ENCODE measurements at places on chromosomes 11 and 22. TPM values are rescaled to one million over a fixed set of nuclear protein-coding genes. Genes with fewer than 3 reads are reported as not detected.

The SLC22A9 gene
- total RNA-seq, result not detected

The C1QTNF5 gene
- total RNA-seq, result 24.6 TPM

The TUBA8 gene
- 5.2 TPM for total RNA-seq

The OR56A3 gene
- total RNA-seq, result not detected

The CBLIF gene
- not detected for total RNA-seq

DNA sequence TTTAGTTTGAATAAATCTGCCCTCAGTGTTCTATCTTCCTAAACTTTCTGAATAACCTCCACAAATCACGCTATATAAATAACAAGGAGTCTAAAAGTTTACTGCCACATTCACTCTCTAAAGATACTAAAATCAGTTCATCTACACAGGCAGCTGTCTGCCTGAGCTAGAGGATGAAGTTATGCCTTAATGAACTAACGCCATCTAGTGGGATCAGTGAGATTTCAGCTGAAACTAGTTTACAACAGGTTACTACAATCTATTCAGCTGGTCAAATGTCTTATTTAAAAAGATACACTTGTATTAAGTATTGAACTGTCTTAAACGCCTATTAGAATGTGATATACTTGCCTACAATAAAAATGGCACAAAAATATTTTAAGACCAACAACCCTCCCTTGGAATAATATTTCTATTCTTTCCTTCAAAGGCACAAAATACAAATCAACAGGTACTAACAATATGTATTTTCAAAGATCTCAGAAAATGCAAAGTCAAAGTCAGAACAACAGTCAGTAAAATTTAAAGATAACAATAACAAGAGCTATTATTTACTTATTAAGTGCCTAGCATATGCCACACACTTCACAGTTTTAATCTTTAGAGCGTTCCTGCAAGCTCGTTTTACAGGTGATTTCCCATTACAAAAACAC lies 84.1 kb downstream of the LARGE2 start:
- no peak for DNase-seq

- no peak for DNase-seq
Observed at GRCh38 chr11:12235947-12236743, 125.8 kb downstream of the MICAL2 start.

GRCh38 chr22:33036881-33037280 lies 21.3 kb downstream of the SYN3 start:
- no peak for DNase-seq

DNA sequence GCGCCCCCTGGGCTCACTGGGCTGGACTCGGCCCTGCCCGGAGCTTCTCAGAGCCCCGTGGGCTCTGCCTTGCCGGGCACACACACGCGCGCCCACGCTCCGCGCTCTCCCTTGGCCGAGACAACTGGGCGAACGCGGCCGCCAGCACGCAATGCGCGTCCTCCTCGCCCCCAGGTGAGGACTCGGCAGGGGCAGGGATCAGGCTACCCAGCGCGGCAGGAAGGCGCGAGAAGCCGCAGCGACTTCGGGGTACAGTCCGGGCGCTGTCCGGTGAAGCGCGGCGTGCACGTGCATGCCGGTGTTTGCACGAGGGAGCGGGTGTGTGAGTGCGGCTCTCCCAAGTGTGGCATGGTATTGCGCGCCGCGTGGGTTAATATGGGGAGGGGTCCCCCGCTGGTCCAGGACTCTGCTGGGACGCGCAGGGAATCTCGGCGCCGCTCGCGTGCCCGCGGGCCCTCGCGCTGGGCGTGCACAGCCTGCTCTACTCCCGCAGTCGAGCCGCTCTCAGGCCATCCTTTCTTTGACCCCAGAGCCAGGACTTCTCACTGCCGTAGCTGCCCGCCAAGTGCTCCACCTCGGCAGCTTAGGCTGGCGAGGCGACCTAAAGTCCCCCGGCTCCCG lies 5.4 kb downstream of the WNT7B start:
- no peak for DNase-seq

DNA sequence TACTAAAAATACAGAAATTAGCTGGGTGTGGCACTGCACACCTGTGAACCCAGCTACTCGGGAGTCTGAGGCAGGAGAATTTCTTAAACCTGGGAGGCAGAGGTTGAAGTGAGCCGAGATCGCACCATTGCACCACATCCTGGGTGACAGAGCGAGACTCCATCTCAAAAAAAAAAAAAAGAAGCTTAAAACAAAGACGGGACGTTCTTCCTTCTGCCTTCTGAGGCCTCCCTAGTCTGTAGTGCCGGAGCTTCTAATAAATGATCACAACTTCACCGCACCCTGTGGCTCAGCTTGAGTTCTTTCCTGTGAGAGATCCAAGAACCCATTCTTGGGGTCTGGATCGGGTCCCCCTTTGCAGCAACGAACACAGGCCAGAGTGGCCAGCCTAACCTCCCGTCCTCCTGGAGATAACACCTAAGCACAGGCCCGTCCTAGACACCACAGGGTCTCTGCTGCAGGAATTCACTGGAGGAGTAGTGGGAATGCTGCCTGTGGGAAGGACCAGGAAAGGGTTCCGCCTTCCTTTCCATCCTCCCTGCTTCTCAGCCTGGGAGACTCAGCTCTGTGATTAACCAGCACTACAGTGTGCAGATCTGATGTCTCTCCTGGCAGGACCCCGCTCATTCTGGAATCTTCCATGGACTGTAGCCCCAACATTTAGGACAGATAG lies 2.2 kb upstream of the APOBEC3H start:
- DNase-seq, result no peak

DNA sequence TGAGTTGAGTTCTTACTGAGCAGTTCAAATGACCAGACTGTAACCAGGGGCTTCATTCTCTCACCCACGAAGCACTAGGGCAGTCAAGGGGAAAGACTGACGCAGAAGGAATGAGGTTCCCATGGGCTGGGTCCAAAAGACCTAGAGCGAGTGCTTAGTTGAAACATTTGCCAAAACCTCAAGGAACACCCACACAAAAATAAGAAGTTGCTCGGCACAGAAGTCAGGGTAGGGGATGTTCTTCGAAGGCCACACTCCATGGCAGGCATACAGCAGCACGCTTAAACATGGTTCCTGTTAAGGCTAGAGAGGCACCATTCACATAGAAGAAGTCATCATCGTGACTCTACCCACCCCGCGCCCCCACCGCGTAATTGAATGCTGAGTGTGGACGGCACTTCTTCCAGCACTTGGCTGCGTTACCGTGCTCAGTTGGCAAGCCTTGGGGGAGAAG lies 52.9 kb downstream of the TIMP3 start:
- DNase-seq, result no peak

- DNase-seq, result no peak
Observed at GRCh38 chr11:111349191-111349695, 29.8 kb downstream of the POU2AF1 start.

DNA sequence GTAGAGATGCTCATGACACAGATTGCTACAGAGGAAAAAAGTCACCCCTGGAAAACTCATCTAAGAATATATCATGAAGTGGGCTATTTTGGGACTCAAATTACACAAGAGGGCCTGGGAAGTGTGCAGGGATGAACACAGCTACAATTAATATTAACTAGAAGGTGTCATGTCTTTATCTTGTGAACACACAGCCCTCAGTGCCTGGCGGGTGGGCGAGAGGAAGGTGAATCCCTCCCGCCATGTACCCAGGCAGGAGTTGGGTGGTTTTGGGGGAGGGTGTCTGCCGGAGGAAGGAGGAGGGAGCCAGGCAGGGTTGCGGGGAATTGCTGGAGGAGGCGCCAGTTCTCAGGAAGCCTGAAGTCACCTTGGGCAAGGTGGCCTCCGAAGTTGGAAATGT lies 5.1 kb upstream of the FAM83F start:
- no peak for DNase-seq

- DNase-seq, result no peak
Observed at GRCh38 chr11:76094740-76095139, 111.6 kb downstream of the WNT11 start.

DNA sequence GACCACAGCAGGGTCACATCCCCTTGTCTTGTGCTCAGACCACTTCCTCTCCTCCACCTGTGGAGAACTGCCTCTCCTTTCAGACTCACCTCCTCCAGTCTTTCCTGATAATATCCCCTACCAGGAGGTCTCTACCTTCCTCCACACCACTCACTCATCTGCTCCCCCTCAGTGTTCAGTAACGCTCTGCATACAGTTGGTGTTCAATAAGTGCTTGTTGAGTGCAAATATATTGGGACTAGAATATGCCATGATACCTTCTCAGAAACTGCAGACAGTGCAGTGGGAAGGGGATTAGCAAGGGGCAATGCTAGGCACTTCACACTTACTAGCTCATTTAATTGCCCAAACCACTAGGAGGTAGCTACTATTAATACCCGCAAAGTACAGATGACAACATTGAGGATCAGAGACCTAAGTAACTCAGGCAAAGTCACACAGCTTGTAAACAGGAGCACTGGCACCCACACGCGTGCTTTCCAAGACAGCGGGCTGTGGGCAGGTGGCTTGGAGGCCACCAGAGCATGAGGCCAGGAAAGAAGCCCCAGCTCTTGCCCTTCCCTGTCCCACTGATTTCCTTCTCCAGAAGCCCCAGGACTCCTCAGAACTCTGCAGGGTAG lies 8.1 kb upstream of the PDE2A start:
- no peak for DNase-seq

DNA sequence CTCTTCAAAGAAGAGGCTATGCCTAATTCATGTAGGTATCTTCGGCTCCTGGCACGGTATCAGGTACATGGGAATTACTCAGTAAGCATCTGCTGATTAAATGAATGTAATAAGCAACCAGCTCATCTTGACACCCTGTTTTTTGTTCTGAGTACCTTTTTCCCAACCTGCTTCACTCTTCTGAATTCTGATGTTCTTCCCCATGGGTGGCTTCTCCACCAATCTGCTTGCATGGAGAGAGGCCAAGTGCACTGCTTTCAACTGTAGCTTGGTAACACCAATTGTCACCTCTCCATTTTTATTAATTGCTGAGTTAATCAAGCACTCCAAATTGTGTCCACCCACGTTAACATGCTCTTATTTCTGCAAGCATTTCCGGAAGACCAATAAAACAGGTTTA lies 40.5 kb downstream of the LARGE1 start:
- no peak for DNase-seq

DNA sequence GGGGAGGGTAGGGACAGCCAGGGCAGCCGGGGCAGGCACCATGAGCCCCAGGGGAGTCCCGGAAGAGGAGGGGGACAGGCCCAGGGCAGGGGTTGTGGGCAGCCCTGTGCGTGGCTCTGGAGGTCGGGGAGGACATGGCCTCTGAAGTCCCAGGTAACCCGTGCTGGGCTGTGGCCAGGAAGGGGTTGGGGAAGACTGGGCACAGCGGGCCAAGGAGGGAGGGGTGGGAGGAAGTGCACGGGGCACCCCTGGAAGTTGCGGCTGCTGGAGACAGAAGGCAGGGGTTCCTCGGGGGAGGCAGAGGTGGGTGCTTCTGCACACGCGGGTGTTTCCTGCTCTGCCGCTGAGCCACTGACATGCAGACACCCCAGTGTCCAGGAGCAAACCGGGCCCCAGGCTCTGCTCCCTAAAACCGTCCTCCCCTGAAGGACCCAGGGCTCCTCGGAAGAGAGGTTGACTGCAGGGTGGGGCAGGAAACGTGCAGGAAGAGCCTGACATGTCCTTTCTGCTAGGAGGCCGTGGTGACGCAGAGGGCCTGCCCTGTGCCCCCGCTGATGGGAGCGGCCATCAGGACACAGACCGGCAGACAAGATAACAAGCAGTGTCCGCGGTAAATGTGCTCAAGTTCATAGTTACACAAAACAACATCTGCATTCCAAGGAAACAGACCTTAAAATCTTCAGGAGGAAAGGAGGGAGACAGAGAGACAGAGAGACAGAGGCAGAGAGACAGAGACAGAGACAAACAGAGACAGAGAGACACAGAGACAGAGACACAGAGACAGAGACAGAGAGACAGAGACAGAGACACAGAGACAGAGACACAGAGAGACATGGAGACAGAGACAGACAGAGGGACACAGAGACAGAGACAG lies 5.7 kb downstream of the TNNI2 start:
- DNase-seq, result no peak

DNA sequence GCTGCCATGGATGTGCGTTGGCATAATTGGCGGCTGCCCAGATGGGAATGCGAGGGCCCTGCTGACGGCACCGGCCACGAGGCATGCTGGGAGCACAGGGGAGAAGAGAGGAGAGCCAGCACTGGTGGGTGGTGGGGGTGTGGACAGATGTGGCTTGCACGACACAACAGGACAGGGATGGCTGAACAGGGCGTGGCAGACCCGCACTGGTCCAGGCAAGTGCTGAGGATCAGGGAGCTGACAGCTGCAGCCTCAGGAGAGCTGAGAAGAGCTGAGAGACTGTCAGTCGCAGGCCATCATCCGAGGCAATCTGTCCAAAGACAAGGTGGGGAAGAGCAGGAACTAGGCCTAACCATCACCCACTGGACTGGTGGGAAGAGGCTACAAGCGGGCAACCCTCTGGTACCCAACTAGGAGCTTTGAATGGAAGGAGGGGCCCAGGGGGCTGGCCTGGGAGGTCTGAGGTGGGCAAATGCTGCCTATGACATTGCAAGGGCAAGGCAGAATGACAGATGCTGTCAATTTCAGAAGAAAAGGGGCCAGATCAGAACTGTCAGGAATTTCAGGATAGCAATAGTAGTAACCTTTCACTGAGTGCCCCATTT lies 2.4 kb downstream of the GNB1L start:
- no peak for DNase-seq

DNA sequence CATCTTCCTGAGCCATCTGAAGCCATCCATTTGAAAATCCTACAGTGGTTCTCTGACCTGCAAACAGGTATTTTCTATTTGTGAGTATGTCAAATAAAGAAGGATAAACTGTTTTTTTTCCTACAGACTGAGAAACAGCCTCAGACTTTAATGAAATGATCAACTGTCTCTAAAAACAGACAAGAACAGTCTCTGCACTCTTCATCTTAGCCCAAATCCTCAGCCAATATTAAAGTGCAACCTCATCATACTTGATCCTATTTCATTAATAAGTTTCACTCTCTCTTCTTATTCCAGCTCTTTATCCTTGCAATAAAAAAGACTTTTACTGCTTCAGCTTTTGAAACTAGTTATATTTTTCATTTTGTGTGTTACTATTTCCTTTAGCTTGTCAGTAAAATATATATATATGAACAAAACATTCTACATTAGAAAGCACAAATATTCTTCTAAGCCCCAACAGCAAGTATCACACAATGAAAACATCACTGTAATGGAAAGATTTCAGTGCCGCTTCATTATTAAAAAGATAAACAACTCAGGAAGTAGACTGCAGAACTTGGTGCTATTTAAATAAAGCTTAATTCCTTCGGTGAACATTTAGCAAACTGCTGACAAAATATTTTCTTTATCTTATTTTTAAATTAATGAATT lies 45.5 kb upstream of the FAT3 start:
- DNase-seq, result no peak

DNA sequence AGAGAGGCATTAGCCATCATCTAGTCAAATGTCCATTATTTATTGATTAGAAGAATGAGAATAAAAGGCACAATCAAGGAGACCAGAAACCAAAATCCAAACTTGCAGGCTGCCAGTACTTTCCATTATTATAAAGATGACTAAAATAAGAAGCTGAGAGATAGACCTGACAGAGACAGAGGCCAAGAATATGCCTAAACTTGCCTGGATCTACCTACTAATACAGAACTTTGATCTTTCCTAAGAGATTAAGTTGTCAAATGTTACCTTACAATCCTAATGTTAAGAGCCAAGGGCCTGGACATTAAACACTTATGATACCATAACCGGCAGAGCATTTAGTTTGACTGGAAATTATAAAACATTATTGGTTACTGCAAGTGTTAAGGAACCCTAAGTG lies 6.2 kb downstream of the LGR4 start:
- DNase-seq, result no peak

- DNase-seq, result no peak
Observed at GRCh38 chr11:33690290-33691065, 10.1 kb downstream of the C11orf91 start.

Measured in omental fat pad (tissue), 4 donors.